Caudate nucleus (tissue), 63 donors: ENCODE measurements at places on chromosomes 2 and 18.

- DNase-seq: no peak
These were observed 52.4 kb downstream of the LIMS1 start for GRCh38 chr2:108586631-108587030.

- DNase-seq: no peak
These were observed 83.9 kb upstream of the YWHAQ start for GRCh38 chr2:9714630-9715214.

DNA sequence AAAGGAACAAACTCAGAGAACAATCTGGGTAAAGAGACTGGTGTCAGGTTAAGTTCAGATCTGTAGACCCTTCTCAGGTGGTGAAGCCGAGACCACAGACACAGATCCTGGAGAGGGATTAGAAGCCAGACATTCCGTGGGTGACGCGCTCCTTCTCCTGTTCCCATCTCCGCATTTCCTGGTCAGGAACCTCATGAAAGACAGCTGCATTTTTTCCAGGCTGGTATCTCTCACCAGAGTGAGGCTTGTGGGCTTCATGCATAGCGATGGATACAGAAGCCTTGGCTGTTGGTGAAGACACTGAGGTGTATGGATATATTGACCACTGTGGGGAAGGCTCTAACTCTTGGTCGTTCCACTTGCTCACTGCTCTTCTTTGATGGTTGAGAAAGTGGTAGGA is 152.6 kb downstream of the FAM210A start:
- DNase-seq: no peak

DNA sequence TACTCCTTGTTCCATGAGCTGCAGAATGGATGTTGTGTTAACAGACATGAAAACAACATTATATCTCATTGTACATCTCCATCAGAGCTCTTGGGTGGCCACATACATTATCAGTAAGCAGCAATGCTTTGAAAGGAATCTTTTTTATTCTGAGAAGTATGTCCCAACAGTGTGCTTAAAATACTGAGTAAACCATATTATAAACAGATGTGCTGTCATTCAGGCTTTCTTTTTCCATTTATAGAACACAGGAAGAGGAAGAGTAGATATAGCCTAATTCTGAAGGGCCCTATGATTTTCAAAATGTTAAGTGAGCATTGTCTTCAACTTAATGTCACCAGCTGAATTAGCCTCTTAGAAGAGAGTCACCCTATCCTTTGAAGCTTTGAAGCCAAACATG is 44.3 kb upstream of the CABYR start:
- no peak for DNase-seq

- no peak for DNase-seq
These were observed 196.3 kb upstream of the TANK start for GRCh38 chr2:160963957-160964356.
